GM18507 (cell line): ENCODE measurements at places on chromosomes 13 and 19.
A peak's percentile ranks its signal among the peaks of the same experiment; 100 is the strongest.

- DNase-seq: no peak
Observed at GRCh38 chr19:18193388-18194180, 566 bp downstream of the MPV17L2 start.

DNA sequence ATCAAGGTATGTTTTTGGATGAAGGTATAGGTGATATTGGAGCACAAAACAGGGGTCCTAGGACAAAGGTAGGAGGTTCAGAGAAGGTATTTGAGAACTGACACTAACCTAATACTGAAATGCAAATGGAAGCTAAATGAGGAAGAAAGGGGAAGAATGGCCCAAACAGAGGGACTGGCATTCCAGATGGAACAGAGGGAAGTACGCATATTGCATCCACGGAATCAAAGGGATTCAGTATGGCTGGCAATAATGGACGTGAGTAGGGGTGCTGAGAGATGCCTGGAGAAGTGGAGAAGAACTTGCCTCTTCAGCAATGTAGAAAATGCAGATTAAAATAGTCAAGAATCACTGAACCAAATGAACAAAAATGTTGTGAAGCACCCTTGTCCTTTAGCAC, 283.5 kb upstream of the DACH1 start:
- no peak for DNase-seq

DNA sequence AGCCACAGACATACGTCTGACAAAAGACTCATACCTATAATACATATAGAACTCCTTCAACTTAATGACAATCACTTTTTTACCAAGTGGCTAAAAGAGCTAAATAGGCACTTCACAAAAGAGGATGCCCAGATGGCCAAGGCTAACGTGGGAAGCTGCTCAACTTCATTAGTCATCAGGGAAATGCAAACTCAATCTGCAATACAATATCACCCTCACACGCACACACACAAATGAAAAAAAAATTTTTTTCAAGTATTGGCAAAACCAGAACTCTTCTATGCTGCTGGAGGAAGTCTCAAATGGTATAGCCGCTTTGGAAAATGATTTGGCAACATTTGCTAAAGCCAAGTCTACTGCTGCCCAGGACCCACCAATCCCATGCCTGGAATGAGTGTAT, 14.6 kb upstream of the DNMT1 start:
- no peak for DNase-seq

- no peak for DNase-seq
Observed at GRCh38 chr13:110944121-110944967, 29.5 kb upstream of the ANKRD10 start.

- no peak for DNase-seq
Observed at GRCh38 chr19:1407528-1408299, at the start of gene DAZAP1. Gene DAZAP1, plus strand, starts transcription at chr19:1407586. Its CDS starts 188 bp downstream, at chr19:1407774.

- no peak for DNase-seq
Observed at GRCh38 chr13:28117689-28118377, 17.5 kb upstream of the FLT3 start.

- no peak for DNase-seq
Observed at GRCh38 chr19:11281356-11282049, 14.5 kb upstream of the TSPAN16 start.

GRCh38 chr19:50628146-50628545, 11.5 kb downstream of the SYT3 start:
- DNase-seq: no peak

DNA sequence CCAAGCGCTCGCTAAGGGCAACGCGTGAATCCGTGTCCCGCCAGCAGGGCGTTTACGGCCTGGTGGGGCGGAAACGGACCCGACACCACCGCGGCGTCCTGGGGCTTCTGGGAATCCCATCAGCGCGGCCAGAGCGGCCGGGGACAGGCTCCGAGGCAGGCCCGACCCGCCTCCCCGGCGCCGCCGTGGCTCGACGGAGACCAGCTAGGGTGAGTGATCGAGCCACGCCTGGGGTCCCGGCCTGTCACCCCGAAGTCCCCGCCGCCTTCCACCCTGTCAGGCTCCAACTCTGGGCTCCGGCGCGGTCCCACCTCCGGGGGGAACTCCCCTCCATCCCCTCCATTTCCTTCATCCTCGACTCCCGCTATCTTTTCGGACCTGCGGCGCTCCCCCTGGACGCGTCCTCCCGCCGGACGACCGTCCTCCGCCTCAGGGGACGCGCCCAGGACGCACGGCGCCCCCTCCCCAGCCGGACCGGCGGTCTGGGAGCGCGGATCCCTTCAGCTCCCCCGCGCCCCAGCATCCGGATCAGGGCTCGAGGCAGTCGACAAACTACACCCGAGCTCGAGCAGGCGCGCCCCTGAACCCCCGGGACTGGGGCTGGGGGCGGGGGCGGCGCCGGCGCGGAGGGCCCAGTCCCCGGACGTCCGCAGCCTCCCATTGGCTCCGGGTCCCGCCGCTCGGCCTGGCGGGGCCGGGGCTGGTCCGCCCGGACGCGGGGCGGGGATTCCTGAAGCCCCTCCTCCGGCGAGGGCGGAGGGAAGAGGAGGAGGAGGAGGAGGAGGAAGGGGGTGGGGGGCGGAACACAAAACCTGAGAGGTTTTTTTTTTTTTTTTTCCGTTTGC, 638 bp upstream of the BICRA start:
- DNase-seq: peak; percentile 93

DNA sequence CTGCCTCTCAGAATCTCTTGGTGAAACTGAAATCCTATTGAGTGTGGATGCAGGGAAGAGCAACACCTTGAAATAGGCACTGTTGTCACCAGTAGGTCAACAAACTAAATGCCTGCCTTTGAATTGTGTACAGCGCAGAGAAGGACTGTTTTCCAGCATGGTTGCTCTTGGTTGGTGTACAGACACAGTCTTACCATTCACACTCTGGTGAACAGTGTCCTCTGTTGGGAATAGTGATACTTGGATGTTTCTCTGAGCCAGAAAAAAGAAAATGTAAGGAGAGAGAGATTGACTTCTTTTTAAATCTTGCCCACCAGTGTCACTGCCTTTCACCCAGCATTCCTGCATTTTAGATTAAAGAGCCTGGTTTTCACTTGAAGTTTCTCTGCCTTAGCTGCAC, 179.7 kb downstream of the STK24 start:
- no peak for DNase-seq
